CD4-positive, alpha-beta T cell treated with Interleukin-15 for 1 hour (primary cell): ENCODE measurements at places on chromosomes 1 and 21.

GRCh38 chr1:189851806-189852367 is 625.8 kb downstream of the BRINP3 start:
- no peak for DNase-seq

DNA sequence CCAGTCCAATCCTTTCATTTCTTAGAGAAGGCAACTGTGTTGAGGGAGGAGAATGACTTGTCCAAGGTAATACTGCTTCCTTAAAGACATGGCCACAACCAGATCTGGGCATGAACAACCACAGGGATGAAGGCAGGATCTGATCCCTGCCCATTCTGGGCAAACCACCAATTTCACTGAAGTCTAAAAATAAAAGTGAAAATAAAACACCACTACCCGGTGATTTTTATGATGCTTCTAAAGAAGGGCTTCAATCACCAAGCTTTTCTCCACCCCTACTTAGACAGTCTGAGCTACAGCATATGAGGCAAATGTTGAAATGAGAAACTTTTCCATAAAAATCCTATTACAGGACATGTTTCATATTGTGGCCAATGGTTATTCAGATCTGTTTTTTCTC is 133.0 kb downstream of the PTPN14 start:
- no peak for DNase-seq

- DNase-seq: no peak
Observed at GRCh38 chr1:113391649-113392271, 1.4 kb downstream of the MAGI3 start.

DNA sequence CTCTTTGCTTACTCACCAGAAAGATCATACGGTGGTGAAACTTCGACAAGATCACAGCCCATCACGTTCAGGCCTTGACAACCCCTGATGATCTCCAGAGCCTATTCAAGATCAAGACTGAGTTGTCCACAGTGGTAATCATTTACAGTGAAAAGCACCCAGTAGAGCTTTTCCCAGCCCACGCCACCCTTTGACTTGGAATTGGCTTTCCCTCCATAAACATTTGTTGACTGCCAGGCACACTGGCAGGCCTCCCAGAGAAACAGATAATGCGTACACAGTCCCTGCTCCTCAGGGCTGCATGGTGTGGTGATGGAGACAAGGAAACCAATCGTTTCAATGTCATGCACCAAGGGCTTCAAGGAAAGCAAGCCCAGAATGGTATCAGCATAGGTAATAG is 10.1 kb downstream of the AGMAT start:
- no peak for DNase-seq

GRCh38 chr1:210446479-210446878 is 117.8 kb downstream of the HHAT start:
- peak; percentile 52 for DNase-seq

DNA sequence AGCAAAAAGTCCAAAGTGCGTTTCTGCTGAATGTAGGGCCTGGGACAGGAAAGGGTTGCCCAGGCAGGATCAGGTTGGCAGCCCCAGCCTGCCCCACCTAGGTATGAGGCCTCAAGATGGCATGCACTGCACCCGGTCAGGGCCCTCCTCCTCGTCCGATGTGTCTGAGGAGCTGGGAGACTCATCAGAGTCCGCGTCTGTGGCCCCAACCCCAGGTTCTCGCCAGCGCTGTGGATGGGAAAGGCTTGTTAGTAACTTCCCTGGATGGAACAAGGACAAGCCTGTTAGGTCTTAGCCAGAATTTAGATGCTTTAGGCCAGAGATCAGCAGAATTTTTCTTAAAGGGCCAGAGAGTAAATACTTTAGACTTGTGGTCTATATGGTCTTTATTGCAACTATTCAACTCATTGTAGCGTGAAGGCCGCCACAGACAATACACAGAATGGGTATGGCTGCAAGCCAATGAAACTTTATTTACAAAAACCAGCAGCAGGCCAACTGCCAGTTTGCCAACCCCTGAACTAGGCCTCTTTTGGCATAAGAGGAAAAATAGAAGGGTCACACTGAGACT is 12.4 kb downstream of the PEA15 start:
- no peak for DNase-seq
